Foreskin keratinocyte (primary cell): ENCODE measurements at places on chromosomes 12 and 14. TPM values are rescaled to one million over a fixed set of nuclear protein-coding genes. Genes with fewer than 3 reads are reported as not detected.

Gene EPYC
- not detected in 2 replicates for total RNA-seq

Gene PLD4
- total RNA-seq, result not detected in 2 replicates

Gene LRTM2
- not detected in 2 replicates for total RNA-seq

Gene GYS2
- not detected in 2 replicates for total RNA-seq

Gene ARHGEF40
- total RNA-seq, result 13.6 and 20.7 TPM in 2 replicates

Gene CMTM5
- not detected in 2 replicates for total RNA-seq
